ENCODE measurements at places on chromosomes 2 and 18.

GRCh38 chr2:234845602-234846590 lies 105.9 kb upstream of the SH3BP4 start:
- no peak for DNase-seq

DNA sequence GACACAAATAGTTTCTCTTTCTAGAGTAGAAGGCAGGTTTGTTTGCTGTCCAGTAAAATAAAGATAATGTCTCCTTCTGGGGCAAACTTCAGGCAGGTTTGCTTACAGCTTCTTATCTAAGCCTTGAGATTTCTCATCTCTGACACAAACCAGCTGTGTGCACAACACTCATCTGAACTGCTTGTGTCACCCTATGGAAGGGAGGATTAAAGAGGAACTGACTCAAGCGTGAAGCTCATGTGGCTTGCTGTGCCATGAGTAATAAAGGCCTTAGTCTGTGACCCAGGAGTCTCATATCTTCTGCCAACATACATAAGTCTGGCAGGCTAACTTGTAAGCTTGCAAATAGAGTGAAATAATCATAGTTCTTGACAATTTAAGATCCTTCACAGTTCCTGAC lies 24.2 kb upstream of the CPO start:
- DNase-seq: no peak

GRCh38 chr2:120388222-120389035 lies 42.5 kb downstream of the INHBB start:
- no peak for DNase-seq

GRCh38 chr2:230886206-230886605 lies 21.5 kb downstream of the ITM2C start:
- DNase-seq: no peak

- no peak for DNase-seq
Observed at GRCh38 chr2:241240320-241241004, 52.0 kb downstream of the ANO7 start.

- DNase-seq: no peak
Observed at GRCh38 chr2:172333235-172333977, 94.0 kb upstream of the ITGA6 start.

- no peak for DNase-seq
Observed at GRCh38 chr2:235050980-235051351, 99.1 kb downstream of the SH3BP4 start.

- DNase-seq: no peak
Observed at GRCh38 chr18:46607926-46608325, 49.1 kb downstream of the LOXHD1 start.

DNA sequence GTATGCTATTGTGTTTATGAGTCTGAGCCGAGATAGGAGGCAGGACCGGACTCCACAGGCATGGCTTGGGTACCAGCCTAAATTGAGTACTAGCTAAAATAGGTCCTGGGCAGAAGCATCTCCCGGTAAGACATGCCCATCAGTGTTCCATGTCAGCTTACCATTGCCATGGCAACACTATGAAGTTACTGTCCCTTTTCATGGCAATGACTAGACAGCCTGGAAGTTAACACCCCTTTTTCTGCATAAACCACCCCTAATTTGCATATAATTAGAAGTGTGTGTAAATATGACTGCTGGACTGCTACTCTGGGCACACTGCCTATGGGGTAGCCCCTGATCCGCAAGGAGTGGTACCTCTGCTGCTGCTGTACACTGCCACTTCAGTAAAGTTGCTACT lies 1005.1 kb upstream of the FAM98A start:
- no peak for DNase-seq

- no peak for DNase-seq
Observed at GRCh38 chr2:12313445-12314126, 403.1 kb upstream of the TRIB2 start.

GRCh38 chr2:99255491-99256318 lies at the start of gene LYG2:
Gene LYG2 (minus strand): TSS chr2:99255666. CDS start chr2:99254260, 1,406 bp downstream.
- DNase-seq: no peak

GRCh38 chr2:173191601-173192000 lies 116.0 kb downstream of the MAP3K20 start:
- DNase-seq: no peak

DNA sequence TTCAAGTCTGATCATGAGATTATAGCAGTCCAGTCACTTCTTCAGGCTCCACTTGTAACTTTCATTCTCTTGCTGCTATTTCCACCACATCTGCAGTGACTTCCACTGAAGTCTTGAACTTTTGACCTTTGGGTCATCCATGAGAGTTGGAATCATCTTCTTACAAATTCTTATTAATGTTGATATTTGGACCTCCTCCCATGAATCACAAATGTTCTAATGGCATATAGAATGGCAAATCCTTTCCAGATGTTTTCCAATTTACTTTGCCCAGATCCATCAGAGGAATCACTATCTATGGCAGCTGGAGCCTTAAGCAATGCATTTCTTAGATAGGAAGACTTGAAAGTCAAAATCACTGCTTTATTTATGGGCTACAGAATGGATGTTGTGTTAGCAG lies 159.4 kb downstream of the LTBP1 start:
- DNase-seq: no peak

GRCh38 chr2:219274361-219274921 lies 4.7 kb upstream of the DNAJB2 start:
- DNase-seq: no peak

DNA sequence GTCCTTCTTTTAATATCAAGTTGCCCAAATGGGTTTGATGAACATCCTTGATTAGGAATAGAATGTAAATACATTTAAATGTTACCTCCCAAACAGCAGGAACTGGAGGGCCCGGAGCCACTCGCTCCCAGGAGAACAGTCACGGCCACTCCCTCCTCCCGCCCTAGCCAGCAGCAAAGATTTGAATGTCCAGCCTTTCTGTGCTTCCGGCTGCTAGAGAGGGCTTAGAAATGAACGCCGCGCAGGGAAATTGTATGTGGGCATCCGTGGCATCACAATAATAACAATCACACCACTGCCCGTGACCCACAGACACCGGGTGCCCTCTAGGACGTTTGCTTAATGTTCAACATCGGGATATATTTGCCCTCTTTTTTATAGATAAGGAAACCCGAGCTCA lies 164.9 kb upstream of the SALL3 start:
- DNase-seq: no peak

DNA sequence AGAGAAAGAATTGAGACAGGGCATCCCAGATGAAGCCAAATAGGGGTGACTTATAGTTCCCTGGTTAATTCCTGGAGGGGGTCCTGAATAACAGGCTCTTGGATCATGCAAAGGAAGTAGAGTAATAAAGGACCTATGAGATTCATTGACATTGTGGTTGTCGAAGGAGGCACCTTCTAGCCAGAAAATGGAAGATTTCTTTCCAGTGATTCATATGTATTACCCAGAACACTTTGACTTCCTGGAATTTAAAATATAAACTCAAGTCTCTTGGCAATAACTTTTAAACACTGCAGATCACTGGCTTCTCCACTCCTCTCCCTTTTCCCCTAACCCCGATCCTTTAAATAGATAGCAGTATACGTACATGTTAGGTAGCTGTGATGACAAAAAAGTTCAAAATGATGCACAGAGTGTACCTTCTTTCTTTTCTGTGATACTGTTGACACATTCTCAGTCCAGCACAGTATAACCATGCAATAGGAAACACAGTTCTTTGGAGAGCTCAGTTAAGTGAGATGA lies 211.8 kb downstream of the LTBP1 start:
- DNase-seq: no peak

GRCh38 chr18:24543795-24544498 lies 83.5 kb downstream of the HRH4 start:
- no peak for DNase-seq

- DNase-seq: no peak
Observed at GRCh38 chr2:195181059-195181705, 475.8 kb upstream of the SLC39A10 start.

- no peak for DNase-seq
Observed at GRCh38 chr2:118658596-118659198, 188.8 kb downstream of the EN1 start.

GRCh38 chr2:86081724-86082123 lies 24.0 kb downstream of the POLR1A start:
- DNase-seq: no peak

GRCh38 chr18:286515-287310 lies 18.9 kb upstream of the THOC1 start:
- no peak for DNase-seq

- no peak for DNase-seq
Observed at GRCh38 chr18:63158012-63158631, 161.4 kb downstream of the BCL2 start.

GRCh38 chr2:133194362-133194655 lies 374.0 kb downstream of the NCKAP5 start:
- DNase-seq: no peak

GRCh38 chr2:202609381-202610145 lies 25.2 kb upstream of the FAM117B start:
- DNase-seq: no peak

GRCh38 chr18:354003-354402 lies 86.2 kb upstream of the THOC1 start:
- no peak for DNase-seq

GRCh38 chr2:128498086-128498485 lies 179.4 kb upstream of the HS6ST1 start:
- no peak for DNase-seq

GRCh38 chr2:195016841-195017240 lies 640.2 kb upstream of the SLC39A10 start:
- no peak for DNase-seq

GRCh38 chr2:95021847-95022246 lies 3.7 kb upstream of the MAL start:
- DNase-seq: no peak

DNA sequence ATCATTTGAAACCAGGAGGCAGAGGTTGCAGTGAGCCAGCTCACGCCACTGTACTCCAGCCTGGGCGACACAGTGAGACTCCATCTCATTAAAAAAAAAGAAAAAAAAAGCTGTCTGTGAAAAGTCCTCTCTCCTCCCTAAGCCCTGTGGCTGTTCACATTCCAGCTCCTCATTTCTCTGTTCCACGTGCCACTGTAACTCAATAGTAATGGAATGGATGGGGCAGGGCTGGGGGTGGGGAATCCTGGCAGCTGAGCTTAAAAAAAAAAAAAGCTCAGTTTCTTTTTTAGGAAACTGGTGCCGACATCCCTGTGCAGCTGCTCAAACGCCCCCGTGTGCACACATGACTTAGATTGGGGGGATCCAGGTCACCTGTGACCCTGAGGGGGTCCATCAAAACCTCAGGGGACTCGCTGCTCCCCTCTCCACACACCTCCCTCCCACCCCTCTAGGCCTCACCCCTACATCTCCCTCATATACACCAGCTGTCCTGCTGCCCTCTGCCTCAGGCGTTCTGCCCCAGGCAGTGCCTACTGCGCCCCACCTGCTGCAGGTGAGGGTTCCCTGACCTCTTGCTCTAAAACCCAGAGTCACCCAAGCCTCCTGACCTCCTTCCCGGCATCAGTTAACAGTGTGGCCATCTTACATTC lies 255.4 kb downstream of the AGAP1 start:
- no peak for DNase-seq

- DNase-seq: no peak
Observed at GRCh38 chr18:2407961-2408360, 163.3 kb downstream of the METTL4 start.

DNA sequence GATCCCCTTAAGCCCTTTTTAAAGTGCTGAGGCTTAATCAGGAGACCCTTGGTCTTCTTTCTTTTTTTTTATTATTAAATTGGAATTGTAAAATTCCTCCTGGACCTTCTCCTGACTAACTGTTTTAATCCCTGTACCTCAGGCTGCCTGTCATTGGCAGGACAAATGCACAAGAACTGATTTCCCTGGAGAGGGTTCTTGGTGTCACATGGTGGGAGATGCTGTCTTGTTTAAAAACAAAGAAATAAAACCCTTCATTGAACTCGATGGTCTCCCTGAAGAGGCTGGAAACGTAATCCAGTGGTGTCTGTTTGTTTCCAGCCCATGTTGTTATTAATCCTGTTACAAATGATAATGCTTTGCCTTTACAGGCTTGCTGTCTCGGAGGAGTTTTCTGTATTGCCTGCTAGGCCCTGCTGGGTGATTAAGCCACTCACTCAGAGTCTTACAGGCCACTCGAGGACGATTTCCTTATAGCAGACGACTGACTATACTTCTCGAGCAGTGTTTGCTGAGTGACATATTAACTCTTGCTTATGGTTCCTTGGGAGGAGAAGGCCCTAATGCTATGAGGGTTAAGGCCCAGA lies 100.5 kb upstream of the MGAT5 start:
- no peak for DNase-seq

- DNase-seq: no peak
Observed at GRCh38 chr2:14759082-14759481, 126.6 kb downstream of the LRATD1 start.

- DNase-seq: no peak
Observed at GRCh38 chr18:13067966-13068365, 76.8 kb downstream of the CEP192 start.

- no peak for DNase-seq
Observed at GRCh38 chr2:217863883-217864282, 138.9 kb downstream of the TNS1 start.

- DNase-seq: no peak
Observed at GRCh38 chr2:85754313-85755095, 713 bp downstream of the ATOH8 start.

- DNase-seq: no peak
Observed at GRCh38 chr2:50859110-50859509, 172.8 kb downstream of the NRXN1 start.

GRCh38 chr2:151085181-151085611 lies 176.5 kb downstream of the RBM43 start:
- no peak for DNase-seq

DNA sequence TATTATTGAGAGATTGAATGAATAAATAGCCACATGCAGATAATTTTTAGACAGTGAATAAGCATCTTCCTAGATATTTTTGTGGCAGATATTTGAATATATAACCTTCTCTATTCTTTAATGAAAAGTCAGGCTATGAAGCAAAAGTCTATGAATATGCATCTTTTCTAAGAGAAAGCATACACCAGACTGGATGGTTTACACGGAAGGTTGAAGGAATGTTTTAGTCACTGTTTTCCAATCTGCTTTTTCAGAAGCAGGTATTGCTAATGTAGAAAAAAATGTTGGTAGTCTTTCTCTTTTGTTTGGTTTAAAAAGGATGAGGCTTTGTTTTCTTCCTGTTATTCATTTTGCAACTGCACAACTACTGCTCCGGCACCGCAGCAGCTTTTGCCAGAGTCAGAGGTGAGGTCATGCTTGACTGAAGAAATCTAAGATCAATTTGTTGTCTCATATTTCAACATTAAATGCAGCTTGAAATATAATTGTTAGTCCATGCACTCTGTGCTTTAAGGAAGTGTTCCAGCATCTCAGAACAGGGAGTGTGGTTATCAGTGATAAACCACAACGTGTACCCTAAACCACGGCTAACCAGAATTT lies 1540.8 kb upstream of the PIK3C3 start:
- no peak for DNase-seq

- DNase-seq: no peak
Observed at GRCh38 chr2:126515471-126515870, 140.5 kb upstream of the GYPC start.

DNA sequence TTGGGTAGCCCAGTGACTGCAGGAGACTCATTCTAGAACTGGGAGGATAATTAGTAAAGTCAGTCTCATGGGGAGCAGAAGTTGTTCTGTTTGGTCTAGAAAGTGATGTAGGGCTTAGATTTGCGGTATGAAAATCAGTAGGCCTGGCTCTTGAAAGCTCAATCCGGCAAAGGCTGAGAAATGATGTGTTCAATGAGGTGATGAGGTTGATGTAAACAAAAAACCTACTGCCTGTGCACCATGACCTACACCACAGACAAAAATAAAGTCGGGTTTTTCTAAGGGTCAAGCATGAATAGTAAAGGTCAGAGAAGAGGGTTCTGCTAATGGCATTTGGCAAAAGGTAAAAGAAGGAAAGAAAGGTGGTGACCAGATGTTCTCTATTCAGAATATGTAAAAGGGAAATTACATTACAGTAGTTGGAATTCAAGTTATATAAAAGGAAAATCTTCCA lies 80.8 kb upstream of the COL5A2 start:
- no peak for DNase-seq

GRCh38 chr18:34807106-34807796 lies 97.2 kb downstream of the DTNA start:
- no peak for DNase-seq
